ENCODE measurements at places on chromosomes 16 and 17. TPM values are rescaled to one million over a fixed set of nuclear protein-coding genes. Genes with fewer than 3 reads are reported as not detected.
A peak's percentile ranks its signal among the peaks of the same experiment; 100 is the strongest.

DNA sequence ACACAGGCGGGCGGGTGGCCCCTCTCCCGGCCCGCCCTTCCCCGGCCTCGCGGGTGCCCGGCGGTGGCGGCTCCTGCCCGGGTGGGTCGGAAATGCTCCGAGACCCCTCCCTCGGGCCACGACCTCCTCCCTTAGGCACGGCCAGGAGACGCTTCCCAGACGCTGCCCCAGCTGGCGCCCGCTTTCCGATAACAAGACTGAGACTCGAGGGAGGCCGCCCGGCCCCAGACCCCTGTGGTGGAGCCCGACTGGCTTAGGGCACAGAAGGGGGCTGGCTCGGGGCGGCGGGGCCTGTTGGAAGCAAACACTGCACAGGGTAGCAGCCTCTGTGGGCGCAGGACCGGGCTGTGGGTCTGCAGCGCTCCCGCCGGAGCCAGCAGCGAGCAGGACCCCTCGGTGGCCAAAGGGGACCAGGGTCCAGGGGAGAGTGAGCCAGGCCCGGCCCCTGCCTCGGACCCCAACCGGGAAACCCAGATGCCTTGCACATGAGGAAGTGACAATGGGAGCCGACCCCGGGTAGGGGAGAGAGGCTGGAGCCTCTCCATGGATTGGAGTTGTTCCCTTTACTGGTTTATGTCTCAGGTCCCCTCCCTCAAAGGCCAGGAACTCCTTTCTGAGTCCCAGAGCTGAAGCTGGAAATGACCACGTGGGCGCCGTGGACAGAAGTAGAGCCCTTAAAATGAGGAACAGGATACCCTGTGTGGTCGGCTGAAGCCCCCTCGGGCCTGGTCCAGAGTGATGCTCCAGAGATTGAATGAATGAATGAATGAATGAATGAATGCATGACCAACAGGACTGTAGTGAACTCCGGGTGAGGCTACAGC lies 19.8 kb upstream of the ADCY7 start:
- DNase-seq: no peak

DNA sequence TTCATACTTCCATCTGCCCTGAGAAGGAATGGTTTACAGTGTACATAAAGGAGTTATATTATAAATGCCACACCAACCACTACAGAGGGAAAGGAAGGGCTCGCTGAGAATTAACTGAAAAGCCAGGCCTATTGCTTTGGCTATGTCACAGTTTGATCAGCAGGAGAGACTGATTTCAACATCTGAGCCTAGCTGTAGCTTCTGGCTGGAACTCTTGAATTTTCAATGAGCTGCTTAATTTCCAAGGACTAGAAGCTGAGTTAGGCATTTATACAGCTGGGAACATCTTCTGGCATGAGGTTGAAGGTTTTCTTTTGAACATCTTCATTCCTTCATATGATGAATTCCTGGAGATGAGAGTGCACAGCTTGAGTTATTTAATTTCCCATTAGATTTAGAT lies 47.6 kb upstream of the GNAO1 start:
- no peak for DNase-seq

Gene CMTM1
- total RNA-seq: 1.4 TPM

- peak; percentile 57 for DNase-seq
These were observed 74.8 kb upstream of the GRIN2A start for GRCh38 chr16:10256784-10257641.

Gene GABARAPL2
- 26.6 TPM for total RNA-seq

Gene CLEC19A
- total RNA-seq: not detected

DNA sequence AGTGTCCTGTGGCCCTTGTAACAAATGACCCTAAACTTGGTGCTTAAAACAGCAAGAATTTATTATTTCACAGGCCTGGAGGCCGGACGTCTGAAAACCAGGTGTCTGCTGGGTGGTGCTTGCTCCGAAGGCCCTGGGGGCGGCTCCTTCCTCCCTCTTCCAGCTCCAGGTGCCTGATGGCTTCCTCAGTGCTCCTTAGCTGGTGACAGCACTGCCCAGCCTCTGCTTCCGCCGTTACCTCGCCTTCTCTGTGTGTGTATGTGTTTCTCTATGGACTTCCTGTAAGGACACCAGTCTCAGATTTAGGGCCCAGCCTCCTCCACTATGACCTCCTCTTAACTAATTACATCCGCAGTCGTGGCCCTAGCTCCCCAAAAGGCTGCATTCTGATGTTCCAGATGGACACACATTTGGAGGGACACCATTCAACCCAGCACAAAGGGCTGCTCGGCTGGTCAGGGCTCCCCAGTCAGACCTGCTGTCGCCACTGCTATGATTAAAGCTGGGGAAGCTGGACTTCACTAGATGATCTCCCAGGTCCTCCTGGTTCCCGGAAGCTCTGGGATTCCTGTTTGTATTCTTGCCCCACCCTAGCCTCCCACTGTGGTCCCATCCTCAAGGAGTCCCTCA lies 172.8 kb downstream of the IRF8 start:
- DNase-seq: no peak
